ENCODE measurements at places on chromosomes 7 and 10. TPM values are rescaled to one million over a fixed set of nuclear protein-coding genes. Genes with fewer than 3 reads are reported as not detected.

Gene RHOBTB1
- total RNA-seq: 7.8 TPM

Gene SLC26A5
- total RNA-seq: not detected

Gene CHAT
- total RNA-seq: not detected

Gene IL6
- 291 TPM for total RNA-seq

Gene IRF5
- total RNA-seq: 0.16 TPM

Gene SFTPD
- total RNA-seq: 0.36 TPM

Gene SERPINE1
- total RNA-seq: 2,658 TPM

Gene UNC5B
- total RNA-seq: 54.9 TPM

Gene CFTR
- not detected for total RNA-seq

Gene GPNMB
- total RNA-seq: 17.7 TPM

Gene SH3PXD2A
- 14.4 TPM for total RNA-seq

Gene ELN
- total RNA-seq: 36.3 TPM

Gene TAS2R4
- total RNA-seq: 0.16 TPM

Gene UFSP1
- total RNA-seq: 6.0 TPM

Gene FAM131B
- total RNA-seq: 0.97 TPM

Gene BHLHA15
- 1.8 TPM for total RNA-seq

Gene SPDYE2B
- not detected for total RNA-seq

Gene ZEB1
- total RNA-seq: 20.2 TPM

Gene ETV1
- 6.3 TPM for total RNA-seq

Gene TBX20
- total RNA-seq: 49.5 TPM

Gene RTKN2
- 0.18 TPM for total RNA-seq

Gene CALML5
- not detected for total RNA-seq

Gene PTTG1IP2
- not detected for total RNA-seq

Gene WDR86
- total RNA-seq: not detected

Gene OPALIN
- not detected for total RNA-seq

Gene SPAM1
- not detected for total RNA-seq

Gene NPSR1
- not detected for total RNA-seq

Gene ZFYVE27
- total RNA-seq: 8.5 TPM

Gene AKR1B15
- not detected for total RNA-seq

Gene METTL27
- 4.5 TPM for total RNA-seq

Gene PCLO
- total RNA-seq: not detected

Gene LIPN
- not detected for total RNA-seq

Gene ANXA8
- total RNA-seq: 0.16 TPM

Gene CLRN3
- total RNA-seq: not detected

Gene MPP7
- not detected for total RNA-seq

Gene TACR2
- 0.18 TPM for total RNA-seq

Gene TMEM236
- under 0.01 TPM for total RNA-seq

Gene CYP2C18
- total RNA-seq: not detected

Gene RBP3
- total RNA-seq: not detected

Gene ZNF248
- 3.8 TPM for total RNA-seq

Gene LYZL2
- total RNA-seq: not detected

Gene PAPOLB
- 0.49 TPM for total RNA-seq

Gene FXYD4
- total RNA-seq: not detected
